ENCODE measurements at places on chromosomes 11 and 22. TPM values are rescaled to one million over a fixed set of nuclear protein-coding genes. Genes with fewer than 3 reads are reported as not detected.

DNA sequence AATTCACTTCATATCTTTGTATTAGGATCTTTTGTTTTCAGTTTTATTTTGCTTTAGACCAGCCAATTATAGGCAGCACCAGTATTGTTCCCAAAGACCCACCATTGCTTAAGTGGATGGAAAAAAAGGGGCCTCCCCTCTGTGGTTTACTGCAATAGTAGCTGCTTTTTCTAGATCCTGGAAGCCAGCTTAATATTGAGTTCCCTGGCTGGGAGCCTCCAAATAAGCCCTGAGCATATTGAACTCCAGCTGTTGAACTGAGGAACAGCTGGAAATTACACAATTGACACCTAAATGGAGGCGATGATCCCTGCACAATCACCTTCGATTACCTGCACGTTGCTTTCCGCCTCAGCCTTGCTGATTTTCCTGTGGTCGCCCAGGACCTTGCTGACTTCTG is 576.0 kb downstream of the SOX6 start:
- DNase-seq = no peak

DNA sequence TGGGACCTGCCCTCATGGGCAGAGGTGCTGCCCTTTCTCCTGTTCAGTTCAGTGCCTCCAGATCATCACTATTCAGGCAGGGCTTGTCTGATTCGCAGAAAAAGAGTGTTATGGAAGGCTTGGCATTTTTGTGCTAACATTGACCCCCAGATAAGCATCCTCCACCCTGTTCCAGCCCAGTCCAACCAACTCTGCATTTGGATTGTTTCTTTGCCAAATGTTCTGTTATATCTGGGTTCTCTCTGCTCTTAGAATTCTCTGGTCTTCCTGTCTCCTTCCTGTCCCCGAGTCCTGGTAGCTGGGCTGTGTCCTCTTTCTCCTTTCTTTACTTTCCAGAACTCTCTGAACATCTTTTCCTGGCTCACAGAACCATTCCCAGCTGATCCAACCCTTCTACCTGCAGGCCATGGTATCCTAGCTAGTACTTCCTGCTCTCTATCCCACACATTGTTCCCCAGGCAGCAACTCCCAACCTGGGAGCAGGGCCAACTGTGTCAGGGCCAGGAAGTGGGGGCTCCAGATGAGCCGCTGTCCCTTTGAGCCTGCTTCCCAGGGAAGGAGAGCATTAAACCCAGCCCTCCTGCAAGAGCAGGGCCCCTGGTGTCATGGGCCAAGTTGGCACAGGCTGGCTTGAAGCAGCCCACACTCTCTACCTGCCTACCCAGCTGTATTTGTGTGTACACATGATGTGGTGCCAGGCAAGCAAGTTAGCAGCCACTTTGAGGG is 280.7 kb upstream of the CADM1 start:
- DNase-seq = peak; percentile 64

DNA sequence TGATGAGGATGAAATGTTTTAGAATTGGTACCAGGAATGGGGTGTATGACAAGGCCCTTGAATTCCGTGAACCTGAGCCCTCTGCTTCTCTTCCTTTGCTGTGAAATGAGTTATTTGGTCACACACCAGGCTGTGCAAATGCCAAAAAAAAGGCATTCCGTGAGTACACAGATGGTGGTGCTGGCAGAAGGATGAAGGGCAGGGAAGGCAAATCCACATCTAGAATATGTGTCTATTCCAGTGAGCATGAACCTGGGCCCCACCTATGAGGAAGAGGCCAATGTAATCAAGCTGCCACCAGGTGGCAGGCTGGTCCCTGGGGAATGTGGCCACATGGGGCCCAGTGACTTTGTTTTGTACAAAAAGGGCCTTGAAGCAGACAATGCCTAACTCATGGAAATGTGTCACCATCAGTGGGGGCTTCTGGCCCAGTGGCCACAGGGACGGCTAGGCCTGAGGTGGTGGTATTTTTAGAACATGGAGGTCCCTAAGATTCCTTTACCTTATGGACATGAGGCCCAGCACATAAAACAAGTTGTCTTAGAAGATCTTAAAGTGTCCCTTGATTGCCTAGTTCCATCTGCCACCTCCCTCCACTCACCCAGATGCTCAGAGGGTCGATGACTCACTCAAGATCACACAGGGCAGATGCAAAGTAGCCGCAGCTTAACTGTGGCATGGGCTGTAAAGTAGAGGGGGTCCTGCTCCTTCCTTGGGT is 3.9 kb upstream of the RNF215 start:
- peak; percentile 34 for DNase-seq

DNA sequence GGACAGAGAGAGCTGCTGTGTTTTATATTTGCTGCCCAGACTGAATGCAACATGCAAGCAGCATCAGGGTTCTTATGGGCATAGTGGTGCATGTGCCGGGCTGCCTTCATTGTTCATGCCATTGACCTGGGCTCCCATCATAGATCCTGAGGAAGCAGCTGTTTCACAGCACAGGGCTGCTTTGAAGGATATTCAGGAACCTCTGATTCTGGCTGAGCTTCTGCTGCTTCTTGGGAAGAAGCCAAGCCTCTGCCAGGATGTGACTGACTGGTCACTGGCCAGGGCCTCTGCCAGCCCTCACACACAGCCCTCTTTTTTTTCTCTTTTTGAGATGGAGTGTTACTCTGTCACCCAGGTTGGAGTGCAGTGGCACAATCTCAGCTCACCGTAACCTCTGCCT is 43.3 kb downstream of the CYB5R2 start:
- DNase-seq = peak; percentile 54

DNA sequence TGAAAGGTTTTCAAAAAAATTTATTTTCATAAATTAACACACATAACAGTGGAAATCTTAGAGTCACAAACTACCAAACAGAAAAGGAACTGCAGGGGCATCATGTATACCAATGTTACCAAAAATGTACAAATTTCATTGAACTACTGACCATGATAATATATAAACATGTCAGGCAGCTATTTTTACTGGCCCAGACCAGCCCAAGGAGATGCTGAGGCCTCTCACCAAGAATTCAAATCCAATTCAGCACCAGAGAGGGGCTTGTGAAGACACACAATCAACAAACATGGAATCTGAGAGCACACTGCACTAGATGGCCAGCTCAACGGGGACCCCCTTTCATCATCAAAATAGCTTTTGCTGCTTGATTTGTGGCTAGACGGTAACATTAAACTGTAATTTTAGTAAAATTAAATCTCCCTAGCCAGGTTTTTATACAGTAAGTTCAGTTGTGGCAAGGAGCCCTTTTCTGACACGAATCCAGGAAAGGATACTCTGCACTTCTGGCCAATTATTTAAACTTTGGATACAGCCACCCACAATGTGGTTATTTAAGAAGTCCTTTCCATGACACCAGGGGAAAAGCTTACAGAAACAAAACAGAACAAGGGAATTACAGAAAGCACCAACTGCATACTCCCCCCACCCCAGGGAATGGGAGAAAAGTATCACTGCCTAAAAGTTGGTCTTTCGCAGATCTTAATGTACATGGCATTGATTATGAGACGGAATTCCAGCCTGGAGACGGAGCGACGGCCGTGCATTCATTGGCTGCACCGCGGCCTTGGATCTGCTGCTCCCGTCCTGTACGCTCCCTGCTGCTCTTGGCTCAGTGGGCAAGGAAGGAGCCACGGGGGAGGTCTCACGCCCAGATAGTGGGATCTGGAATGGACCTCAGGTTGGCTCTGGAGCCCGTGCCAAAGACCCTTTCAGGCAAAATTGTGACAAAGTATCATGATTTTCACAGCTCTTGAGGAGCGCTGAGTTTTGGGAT is 19.6 kb upstream of the PISD start:
- DNase-seq = no peak

- peak; percentile 4 for DNase-seq
These were observed 243.3 kb upstream of the B3GAT1 start for GRCh38 chr11:134655189-134655989.

DNA sequence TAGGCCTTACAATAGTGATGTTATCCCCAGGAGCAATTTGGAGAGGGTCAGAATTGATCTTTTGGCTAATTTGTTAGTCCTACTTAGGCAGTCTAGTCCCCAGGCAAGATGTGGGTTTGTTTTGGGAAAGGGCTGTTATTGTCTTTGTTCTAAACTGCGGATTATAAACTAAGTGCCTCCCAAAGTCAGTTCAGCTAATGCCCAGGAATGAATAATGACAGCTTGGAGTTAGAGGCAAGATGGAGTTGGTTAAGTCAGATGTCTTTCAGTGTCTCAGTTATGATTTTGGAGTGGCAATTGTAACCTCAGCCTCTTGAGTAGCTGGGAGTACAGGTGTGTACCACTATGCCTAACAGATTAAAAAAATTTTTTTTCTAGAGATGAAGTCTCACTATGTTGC is 7.3 kb upstream of the CLNS1A start:
- DNase-seq = no peak

GRCh38 chr11:21401496-21401895 is 732.1 kb downstream of the NELL1 start:
- DNase-seq = no peak

DNA sequence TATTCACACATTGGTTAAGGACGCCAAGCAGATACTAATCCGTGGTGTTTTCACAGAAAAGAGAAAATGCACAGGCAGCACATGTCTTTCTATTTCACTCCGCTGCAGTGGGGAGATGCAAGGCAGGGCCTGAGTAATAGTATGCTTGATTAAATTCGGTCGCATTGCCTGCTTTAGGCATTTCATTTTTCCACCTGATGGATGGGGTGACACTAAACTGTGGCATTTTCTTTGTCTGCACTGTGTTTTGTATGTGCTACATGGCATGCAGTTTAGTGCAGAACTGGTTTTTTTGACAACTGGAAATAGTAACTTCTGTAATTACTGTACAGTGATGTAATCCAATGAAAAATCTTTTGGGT is 94.9 kb downstream of the SLC17A6 start:
- DNase-seq = no peak

DNA sequence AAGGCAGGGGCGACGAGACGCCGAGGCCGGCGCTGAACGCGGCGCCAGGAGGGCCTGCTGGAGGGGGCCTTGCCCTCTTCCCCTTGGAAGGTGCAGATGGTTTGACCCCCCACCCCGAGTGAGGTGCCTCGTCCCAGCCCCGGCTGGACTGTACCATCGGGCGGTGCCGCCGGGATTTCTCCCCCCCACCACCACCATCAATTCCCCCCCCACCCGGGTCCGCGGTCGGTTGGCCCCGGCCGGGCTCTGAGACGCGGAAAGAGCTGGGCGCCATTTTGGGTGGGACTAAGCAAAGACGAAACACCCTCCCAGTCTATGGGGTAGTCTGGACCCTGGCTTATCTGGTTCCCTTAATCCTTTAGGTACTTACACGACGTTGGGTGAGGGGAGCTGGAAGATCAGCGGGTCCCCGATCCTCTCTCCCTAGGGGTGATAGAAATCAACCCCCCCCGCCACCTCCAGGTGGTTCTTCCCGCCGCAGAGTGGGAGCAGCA is at the start of gene PRDM10:
Gene PRDM10, minus strand, starts transcription at position 484 of the 494 bp plus-strand sequence. CDS start 41,871 bp downstream, outside the sequence.
- peak; percentile 96 for DNase-seq

DNA sequence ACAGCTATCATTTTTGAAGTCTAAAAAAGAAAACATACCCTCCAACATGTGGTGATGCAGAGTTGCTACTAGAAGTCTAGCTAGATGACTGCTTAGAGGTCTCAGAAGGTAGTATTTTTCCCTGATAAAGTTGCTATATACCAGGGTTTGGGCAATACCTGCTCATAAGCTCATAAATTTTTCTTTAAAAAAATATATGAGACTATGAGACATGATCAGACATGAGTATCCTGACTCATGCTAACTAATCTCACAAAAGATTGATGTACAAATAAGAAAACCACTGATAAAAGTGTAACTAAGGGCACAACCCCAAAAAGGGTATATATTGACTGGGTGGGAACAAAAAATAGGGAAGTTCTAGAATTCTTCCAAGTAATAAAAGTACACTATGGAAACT is 740.9 kb downstream of the METTL15 start:
- DNase-seq = no peak

DNA sequence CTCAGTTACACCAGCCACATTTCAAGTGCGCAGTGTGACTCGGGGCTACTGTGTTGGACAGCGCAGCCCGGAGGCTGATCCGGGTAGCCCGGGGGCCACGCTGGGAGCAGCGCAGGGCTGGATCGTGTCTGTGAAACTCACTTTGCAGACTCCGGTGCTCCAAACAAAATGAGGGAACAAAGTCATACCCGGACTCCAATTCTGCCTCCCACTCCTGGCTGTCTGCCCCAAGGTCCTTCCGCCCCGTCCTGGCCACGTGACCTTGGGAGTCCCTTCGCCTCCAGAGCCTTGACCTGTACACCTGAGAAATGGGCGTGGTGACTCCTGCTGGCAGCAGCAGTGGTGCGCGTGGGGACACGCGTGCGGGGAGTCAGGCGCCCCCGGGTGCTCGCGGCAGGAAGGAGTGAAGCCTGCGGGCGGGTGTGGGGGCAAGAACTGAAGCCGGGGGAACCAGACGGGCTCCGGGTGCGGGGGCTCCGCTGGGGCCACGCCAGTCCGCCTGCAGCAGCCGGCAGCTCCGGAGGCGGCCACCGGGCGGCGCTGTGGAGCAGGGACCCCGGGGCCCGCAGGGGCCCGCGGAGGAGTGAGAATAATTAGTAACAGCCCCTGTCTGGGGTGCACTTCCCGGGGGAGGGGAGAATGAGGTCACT is 42.4 kb downstream of the KCNJ4 start:
- DNase-seq = no peak

- DNase-seq = no peak
These were observed 40.3 kb upstream of the SMCO4 start for GRCh38 chr11:93583490-93583889.

DNA sequence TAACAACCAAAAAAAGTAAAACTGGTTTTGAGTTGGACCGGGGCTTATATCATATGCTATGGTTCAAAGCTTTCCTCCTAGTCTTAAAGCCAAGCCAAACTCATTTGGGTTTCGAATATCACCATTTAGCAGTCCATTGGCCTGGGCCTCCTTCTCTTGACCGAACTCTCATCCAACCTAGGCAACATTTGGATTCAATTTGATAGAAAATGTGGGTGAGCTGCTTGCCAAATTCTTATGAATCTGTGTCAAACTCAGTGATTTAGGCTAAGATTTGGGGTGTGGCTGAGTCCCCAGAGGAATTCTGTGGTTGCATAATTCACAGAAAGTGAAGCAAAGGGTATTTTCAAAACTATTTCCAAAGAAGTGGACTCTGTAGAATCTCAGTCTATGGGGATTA is 83.7 kb downstream of the BLID start:
- DNase-seq = no peak

- no peak for DNase-seq
These were observed 75.6 kb upstream of the ARHGAP32 start for GRCh38 chr11:129267716-129268115.

GRCh38 chr11:95917193-95918036 is 6.5 kb downstream of the MTMR2 start:
- no peak for DNase-seq

GRCh38 chr11:77155082-77155475 is 27.0 kb downstream of the MYO7A start:
- DNase-seq = no peak

Gene SPTBN2
- 0.71 TPM for total RNA-seq

Gene TRIM49
- total RNA-seq = not detected

Gene ADAMTS8
- total RNA-seq = 0.12 TPM

Gene PIH1D2
- 1.7 TPM for total RNA-seq

Gene PANX3
- not detected for total RNA-seq

Gene OR8D4
- total RNA-seq = not detected

Gene OR52E8
- total RNA-seq = not detected

Gene SF1
- total RNA-seq = 157 TPM
